Articular chondrocyte of knee joint (primary cell): ENCODE measurements at places on chromosomes 6 and 20. TPM values are rescaled to one million over a fixed set of nuclear protein-coding genes. Genes with fewer than 3 reads are reported as not detected.

SAMD5 gene
- 1.8 and 2.8 TPM in 2 replicates for total RNA-seq

HRH3 gene
- not detected in 2 replicates for total RNA-seq

KCNK16 gene
- total RNA-seq = not detected in 2 replicates

RIN2 gene
- total RNA-seq = 67.8 and 78.7 TPM in 2 replicates

VSX1 gene
- not detected in 2 replicates for total RNA-seq

BHLHE23 gene
- total RNA-seq = not detected in 2 replicates

OTOR gene
- not detected in 2 replicates for total RNA-seq

FOXF2 gene
- total RNA-seq = 3.8 and 5.7 TPM in 2 replicates

UFL1 gene
- total RNA-seq = 45.0 and 46.9 TPM in 2 replicates

LST1 gene
- not detected in 2 replicates for total RNA-seq

KIAA0408 gene
- total RNA-seq = 2.0 and 3.9 TPM in 2 replicates

BTN1A1 gene
- total RNA-seq = not detected in 2 replicates

POU5F1 gene
- total RNA-seq = 0.65 and 0.97 TPM in 2 replicates

SLC12A5 gene
- total RNA-seq = under 0.01 TPM in 2 replicates

MAD2L1BP gene
- total RNA-seq = 26.1 and 29.3 TPM in 2 replicates

PSORS1C2 gene
- not detected in 2 replicates for total RNA-seq

SEL1L2 gene
- total RNA-seq = not detected in 2 replicates
